ENCODE measurements at places on chromosomes 1 and 21.
A peak's percentile ranks its signal among the peaks of the same experiment; 100 is the strongest.

DNA sequence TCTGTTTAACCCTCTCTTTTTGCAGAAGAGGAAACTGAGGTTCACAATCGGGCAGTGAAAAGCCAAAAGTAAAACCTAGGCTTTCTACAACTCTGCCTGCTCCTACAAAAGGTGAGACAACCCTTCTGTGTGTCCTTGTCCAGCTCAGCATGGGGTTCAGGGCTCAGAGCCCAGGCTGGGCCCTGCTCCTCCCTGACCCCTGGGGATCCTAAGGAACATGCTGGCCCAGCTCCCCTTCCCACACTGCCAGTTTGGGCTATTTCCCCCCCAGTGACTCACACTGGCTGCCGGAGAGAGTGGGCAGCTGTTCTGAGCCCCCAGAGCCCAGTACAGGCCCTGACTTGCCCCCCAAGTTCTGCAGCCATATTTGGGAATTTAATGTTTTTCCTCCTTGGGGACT lies 8.9 kb downstream of the FAM229A start:
- DNase-seq, result no peak

DNA sequence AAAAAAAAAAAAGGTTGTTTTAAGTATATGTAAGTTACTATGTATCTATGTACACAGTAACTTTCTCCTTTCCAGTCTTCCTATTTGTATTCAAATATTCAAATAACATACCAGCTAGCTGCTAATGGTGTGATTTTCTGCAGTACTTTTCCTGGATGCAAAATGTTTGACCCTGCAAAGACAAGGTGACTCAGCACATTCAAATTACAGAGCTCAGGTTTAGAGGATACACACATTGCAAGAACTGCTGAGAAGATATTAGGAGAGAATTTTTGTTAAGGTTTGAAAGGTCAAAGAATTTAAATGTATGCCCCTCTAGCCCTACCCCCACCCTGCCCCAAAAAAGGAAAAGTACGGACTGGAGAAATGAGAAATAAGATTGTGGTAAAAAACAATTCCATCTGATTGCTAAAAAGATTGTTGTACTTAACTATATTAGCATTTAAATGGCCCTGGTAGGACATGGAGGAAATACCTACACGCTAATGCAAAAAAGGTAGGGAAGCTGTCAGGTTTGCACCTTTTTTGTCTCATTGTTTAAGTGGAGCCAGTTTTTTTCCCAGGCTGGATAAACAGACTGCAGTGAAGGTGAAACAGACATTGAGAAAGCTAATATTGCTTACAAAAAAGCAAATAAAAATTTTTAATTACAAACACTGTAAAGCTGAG lies 45.6 kb downstream of the ZNF281 start:
- peak; percentile 48 for DNase-seq

- DNase-seq, result peak; percentile 96
These were observed 43.0 kb downstream of the SLC9A1 start for GRCh38 chr1:27111626-27112573.

DNA sequence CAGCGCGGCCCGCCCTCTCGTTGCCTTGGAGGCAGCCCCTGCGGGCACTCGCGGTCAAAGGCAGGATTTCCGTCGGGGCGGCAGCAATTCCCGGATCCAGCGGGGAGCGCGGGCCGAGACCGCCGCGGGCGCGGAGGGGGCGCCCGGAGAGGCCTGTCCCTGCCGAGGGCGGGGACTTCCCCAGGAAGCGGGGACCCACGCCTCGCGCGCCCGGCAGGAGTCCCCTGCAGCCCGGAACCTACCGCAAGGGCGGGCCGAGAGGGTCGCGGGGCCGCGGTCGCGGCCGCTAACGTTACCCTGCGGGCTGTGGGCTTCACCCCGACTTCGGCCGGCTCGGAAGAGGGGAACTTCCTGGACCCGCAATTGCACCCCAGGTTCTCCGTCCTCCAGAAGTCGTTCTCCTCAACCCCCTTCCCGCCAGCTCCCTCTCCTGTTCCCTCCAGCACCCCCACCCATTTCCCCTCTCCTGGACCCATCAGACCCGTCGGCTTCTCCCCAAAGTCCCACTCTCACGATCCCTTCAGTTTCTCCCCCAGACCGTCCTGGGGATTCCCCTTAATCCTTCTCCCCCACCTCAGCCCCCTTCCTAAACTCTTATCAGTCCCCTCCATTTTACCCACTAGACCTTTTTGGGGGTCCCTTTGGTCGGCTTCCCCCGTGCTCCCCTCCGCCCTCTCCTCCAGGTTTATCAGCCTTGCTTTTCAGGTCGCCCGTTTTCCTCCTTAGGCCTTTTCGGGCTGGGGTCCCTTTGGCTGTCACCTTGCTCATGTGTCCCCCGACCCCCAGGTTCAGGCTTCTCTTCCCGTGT lies 604 bp downstream of the FGR start:
- DNase-seq, result no peak

DNA sequence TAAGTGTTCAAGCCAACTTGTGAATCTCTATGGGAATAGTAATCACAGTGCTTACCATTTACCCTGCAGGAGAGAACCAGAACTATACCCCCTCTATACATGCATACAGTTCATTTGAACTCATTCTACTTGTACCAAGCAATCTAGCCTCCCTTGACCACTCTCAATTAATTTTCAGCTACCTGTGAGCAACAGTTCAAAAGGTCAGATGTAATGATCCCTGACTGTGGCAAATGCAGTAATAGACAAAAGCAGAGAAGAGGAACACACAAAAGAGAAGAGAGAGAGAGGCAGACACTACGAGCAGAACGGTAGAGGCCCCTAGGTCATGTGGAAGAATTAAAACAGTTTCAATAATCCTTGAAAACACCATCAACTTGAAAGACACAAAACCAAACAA lies 52.8 kb downstream of the FMO4 start:
- no peak for DNase-seq

GRCh38 chr1:16980473-16981268 lies at the start of gene MFAP2:
MFAP2 (minus strand) TSS chr1:16980620; CDS start chr1:16978273, 2,347 bp downstream.
- peak; percentile 68 for DNase-seq

- peak; percentile 59 for DNase-seq
These were observed 3.4 kb upstream of the NVL start for GRCh38 chr1:224333309-224333926.

GRCh38 chr21:44853601-44854390 lies 19.7 kb downstream of the PTTG1IP start:
- DNase-seq, result no peak

- DNase-seq, result no peak
These were observed 26.6 kb upstream of the RGS13 start for GRCh38 chr1:192609110-192610079.

DNA sequence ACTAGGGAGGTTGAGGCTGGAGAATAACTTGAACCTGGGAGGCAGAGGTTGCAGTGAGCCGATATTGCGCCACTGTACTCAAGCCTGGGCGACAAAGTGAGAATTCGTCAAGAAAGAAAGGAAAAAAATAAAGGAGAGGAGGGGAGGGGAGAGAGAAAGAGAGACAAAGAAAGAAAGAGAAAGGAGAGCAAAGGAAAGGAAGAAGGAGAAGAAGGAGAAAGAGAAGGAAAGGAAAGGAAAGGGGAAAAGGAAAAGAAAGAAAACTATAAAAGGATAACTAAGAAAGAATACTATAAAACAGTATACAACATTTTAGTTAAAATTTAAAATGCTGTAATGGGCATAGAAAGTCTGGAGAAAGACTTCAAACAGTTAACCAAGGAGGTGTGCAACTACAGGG lies 33.6 kb downstream of the EIF4G3 start:
- no peak for DNase-seq

- no peak for DNase-seq
These were observed 58.5 kb upstream of the DNAJC6 start for GRCh38 chr1:65250826-65251225.

DNA sequence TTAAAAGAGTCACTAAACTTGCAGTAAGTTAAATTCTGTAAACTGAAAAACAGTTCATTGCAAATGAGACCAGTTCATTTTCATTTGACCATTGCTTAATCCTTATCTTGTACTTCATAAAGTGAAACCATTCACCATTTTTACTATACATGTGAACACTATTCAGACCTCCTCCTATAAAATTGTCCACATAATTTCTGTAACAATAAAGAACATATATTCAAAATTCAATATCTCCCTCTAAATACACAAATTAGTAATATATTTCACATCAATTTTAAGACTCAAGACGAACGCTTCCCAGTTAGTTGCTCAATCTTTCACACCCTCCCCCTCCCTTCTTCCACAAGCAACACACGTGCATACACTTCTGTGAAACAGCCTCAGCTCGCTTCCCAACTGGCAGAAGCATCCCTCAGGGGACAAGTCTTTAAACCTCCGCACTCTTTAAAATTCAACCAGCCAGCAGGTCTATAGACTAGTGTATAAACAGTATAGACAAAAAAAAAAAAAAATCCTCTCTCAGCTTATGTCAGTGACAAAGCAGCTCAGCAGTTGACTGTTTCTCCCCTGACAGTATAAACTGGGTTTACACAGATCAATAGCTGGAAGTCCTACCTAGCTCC lies 99.6 kb downstream of the DENND1B start:
- DNase-seq, result peak; percentile 12

DNA sequence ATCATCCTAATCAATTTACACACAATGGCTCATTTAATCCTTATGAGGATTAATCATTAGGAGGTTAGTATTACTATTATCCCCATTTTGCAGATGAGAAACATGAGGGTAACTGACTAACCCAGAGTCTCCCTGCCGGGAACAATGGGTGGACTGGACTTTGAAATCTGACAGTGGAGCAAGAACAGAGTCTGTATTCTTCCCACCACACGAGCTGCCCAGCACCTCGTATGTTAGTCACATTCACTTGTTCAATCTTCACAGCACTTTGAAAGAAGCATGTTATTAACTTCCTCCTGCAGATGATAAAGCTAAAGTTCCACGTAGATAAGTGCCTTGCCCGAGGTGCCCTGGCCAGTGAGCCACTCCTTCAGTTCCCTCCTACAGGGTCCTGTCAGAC lies 12.4 kb downstream of the C8B start:
- no peak for DNase-seq

- DNase-seq, result no peak
These were observed 4.9 kb downstream of the RCC2 start for GRCh38 chr1:17434601-17435000.

GRCh38 chr1:44355582-44356305 lies 687 bp upstream of the ERI3 start:
- no peak for DNase-seq

DNA sequence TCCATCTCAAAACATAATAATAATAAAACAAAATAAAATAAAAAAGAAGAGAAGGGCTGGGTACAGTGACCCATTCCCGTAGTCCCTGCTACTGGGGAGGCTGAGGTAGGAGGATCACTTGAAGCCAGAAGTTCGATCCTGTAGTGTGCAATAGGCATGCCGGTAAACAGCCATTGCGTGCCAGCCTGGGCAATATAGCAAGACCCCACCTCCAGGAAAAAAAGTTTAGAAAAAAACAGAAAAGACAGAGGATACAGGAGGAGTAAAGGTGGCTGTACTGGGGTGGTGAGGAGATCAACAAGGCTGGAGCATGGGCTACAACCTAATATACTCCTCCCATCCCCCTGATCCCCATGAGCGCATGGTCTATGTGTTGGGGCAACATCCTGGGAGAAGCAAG lies 30.8 kb downstream of the PTAFR start:
- DNase-seq, result no peak

GRCh38 chr1:41151846-41152245 lies 90.3 kb downstream of the SCMH1 start:
- DNase-seq, result peak; percentile 38

DNA sequence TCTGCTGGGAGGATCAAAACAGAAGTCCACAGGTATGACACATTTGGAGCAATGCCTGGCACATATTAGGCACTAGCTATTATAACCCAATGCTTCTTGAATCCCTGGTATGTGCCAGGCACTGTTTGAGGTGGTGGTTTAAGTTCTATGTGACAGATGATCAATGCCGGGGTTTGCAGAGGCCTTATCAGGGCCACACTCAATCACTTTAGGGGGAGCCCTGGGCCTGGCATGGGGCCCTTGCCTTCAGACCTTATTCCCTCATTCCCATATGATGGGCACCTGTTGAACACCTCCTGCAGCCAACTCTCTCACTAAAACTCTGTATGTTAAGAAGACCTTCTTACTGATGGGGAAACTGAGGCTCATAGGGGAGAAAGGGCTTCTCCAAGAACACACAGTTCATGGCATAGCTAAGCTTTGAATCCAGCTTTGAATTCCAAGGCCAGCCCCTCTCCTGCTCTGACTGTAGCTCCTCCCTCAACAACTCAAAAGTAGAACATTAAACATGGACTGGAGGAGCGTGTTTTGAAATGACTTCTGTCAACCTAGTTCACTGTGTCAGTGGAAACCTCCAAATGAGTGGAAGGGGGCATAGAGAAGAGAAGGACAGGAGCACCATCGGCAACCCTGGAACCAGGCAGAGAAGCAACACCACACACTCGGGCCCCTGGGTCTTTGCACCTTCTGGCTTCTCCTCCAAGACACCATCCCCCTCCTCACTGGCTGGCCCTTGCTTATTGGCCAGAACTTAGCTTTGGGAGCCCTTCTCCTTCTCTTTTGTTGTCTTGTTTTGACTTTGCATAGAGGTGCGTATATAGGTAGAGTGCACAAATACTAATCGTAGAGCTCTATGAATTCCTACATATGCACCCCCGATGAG lies 6.6 kb upstream of the IFFO2 start:
- no peak for DNase-seq

- DNase-seq, result no peak
These were observed 264.5 kb downstream of the OLFM3 start for GRCh38 chr1:101732261-101732660.

GRCh38 chr1:118204105-118204504 lies 19.1 kb upstream of the SPAG17 start:
- DNase-seq, result peak; percentile 36

- no peak for DNase-seq
These were observed 409.9 kb upstream of the C1orf87 start for GRCh38 chr1:60483509-60483908.

DNA sequence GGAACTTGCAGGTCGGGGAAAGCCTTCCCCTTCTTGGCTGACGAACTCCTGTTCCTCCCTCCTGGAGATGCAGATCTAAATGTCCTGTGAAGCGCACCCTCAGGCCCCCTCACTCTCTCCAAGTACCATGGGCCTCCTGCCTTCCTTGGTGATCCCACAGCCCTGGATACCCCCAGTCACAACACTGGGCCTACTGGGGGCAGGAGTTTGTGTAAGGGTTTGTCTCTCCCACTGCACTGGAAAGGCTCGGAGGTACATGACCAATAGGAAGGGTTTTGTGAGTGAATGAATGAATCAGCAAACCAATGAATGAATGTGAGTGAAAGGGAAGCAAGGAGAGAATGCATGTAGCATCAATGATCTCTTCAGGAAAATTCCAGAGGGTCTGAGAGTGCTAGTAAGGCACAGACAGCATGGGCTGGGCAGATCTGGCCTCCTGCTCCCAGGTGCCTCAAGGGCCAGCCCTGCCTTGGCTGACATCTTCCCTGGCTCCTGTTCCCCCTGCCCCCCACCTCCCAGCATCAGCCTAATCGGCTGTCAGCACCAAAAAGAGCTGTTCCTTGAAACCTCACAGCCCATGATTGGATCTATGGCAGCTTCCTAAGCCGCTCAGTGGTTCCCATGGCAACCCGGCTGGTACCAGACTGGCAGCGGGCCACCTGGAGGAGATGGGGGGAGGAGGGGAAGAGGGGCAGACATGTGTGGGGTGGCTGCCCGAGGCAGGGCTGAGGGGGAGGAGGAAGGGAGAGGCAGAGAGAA lies 95.8 kb downstream of the VWA5B1 start:
- no peak for DNase-seq
